Type B pancreatic cell (in vitro differentiated cells): ENCODE measurements at places on chromosomes 3 and 15. TPM values are rescaled to one million over a fixed set of nuclear protein-coding genes. Genes with fewer than 3 reads are reported as not detected.

DNA sequence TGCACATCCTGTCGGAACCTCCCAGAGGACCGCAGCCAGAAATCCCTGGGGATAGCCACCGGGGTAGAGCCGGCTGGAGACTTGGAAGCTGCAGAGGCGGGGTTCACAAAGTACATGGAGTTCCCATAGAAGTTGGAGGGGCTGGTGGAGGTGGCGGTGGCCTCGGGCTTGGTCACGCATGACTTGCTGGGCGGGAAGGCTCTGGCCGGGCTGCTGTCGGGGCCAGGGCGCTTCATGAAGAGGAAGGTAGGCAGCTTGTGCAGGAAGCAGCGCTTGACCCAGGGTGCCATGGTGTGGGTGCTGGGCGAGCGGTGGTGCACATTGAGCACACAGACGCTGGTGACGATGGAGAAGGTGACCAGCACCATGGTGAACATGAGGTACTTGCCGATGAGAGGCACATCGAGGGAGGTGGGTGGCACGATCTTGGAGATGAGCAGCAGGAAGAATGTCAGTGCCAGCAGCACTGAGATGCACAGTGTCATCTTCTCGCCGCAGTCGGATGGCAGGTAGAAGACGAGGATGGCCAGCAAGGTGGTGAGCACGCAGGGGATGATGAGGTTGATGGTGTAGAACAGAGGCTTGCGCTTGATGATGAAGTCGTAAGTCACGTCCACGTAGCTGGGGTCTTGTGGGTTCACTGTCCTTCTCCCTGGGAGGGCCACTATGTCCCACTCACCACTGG lies 8.4 kb upstream of the CHRNA3 start:
- no peak for DNase-seq

GRCh38 chr3:24167429-24167828 lies 222.3 kb downstream of the NR1D2 start:
- no peak for DNase-seq

- DNase-seq, result no peak
Observed at GRCh38 chr15:73517566-73517965, 74.6 kb downstream of the REC114 start.

DNA sequence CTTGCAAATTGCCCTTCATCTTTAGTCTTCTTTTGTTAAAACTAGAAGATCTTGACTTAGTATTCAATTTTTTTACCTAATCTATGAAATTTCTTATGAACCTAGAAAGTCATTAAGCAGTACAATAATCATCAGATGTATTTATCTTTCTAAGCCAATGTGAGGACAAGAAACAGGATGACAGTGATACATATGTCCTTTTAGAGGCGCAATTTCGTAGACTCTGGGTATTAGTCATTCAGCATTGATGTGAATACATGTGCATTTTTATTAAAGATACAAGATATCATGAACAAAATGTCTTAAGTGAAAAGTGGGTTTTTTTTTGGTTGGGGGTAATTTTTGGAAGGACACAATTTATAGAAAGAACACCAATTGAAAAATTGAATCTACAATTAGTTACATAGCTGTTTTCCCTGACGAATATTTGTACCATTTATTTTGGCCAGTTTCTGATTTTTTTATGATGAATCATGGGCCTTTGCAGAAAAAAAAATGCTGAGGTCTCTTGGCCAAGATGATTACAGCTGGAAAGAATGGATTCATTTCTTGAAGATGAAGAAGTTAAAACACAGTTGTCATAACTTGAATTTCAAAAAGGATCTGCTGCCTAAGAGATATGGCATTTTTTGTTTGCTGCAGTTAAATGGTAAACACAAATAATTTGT lies 48.9 kb upstream of the AGTR1 start:
- DNase-seq, result no peak

GRCh38 chr3:32913790-32914446 lies 37.5 kb upstream of the CCR4 start:
- no peak for DNase-seq

- no peak for DNase-seq
Observed at GRCh38 chr15:72562878-72563277, 88.7 kb downstream of the ARIH1 start.

DNA sequence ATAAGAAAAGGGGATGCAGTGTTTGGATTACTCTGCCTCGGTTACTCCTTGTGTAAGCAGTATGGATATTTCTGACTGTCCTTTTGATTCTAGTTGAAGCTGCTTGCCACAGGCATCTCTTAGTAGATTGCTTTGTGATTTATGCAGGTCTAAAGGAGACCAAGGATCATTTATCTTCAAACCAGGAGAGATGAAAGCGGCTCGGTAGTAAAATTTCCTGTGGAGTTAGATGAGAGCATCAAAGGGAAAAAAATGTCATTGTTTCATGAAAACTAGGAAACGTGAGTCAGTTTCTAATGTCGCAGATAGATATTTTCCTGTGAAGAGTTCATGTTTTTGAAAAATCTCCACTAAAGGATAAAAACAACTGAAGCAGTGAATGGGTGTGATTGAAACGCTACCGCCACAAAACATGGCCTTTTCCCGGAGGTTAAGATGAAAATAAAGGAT lies 254.0 kb upstream of the TBL1XR1 start:
- DNase-seq, result no peak

DNA sequence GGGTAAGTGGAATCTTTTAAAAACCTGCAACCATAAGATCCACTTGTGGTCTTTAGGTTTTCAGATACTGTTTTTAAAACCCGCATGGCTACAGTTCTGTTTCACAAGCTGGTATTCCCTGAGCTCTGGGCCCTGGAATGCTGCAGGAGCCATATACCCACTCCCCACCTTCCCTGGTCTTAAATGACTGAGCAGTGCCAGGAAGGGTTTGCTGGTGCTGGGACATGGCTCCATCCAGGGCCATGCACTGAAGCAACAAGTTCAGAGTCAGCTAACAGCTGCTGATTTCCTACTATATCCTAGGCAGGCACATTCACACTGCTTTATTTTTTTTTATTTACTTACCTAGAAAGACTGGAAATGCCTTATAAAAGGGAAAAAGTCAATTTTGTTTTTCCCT lies 77.3 kb downstream of the HCN4 start:
- no peak for DNase-seq

DNA sequence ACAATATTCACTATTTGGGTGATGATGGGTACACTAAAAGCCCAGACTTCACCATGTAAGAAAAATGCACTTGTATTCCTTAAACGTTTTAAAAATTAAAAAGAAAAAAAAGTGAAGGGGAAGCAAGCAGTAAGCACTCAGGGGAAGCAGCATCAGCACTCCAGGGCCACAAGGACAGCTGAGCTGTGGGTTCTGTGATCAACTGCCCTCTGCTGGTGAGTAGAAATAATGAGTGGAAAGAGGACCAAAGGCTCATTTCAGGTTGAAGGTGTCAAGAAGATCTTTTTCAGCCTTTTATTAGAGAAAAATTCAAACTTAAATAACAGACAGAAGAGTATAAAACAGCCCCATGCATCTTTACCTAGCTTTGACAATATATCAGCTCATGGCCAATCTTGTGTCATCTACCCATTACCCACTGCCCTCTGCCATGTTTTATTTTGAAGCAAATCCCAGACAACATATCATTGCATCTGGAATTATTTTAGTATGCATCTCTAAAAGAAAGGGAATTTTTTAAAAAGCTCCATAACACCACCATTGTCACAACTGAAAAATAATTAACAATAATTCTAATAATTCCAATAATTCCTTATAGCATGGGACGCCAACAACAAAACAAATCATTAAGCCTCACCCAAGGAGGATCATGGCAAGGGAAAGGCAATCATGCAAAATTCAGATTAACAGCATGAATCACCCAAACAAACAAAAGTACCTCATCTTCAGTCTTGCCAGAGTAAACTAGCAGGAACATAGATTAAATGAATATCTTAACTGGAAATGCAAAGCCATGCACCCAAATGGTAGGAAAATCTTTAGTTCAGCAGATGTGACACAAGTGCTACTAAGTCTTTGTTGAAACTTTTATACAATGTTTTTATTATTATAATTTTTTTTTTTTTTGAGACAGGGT lies 42.5 kb downstream of the TAMM41 start:
- DNase-seq, result no peak

DNA sequence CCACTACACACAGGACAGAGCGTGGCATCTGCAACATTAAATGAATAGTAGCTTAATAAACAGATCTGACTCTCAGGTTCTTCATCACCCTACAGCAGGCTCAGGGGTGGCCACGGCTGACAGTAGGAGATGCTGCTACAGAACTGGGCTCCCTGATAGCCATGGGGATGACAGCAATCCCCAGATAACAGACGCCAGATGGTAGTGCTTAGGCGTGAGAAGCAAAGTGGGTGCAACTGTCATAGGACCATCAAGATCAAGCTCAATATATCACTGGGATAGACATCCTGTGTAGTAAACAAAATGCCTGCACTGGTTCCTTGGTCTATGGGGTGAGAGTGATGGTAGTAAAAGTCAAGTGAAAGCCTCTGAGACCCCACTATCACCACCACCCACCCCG lies 2.6 kb upstream of the TPRA1 start:
- DNase-seq, result no peak

DNA sequence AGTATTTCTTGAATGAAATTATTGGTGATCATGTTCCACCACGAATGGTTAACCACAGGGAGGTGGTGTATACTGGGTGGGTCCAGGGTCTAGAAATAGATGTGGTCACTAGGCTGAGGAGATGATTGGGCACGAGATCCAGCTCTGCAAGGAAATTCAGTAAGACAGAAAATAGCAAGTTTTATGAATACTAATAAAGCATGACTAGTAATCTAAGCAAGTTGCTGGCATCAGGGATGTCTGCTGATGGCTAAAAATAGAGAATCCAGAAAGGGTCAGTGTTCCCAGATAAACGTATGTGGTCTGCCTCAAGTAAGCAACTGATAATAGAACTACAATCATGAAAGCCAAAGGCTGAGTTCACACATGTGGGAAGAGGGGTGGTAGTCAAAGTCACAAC lies 108.3 kb upstream of the FRMD4B start:
- no peak for DNase-seq

DNA sequence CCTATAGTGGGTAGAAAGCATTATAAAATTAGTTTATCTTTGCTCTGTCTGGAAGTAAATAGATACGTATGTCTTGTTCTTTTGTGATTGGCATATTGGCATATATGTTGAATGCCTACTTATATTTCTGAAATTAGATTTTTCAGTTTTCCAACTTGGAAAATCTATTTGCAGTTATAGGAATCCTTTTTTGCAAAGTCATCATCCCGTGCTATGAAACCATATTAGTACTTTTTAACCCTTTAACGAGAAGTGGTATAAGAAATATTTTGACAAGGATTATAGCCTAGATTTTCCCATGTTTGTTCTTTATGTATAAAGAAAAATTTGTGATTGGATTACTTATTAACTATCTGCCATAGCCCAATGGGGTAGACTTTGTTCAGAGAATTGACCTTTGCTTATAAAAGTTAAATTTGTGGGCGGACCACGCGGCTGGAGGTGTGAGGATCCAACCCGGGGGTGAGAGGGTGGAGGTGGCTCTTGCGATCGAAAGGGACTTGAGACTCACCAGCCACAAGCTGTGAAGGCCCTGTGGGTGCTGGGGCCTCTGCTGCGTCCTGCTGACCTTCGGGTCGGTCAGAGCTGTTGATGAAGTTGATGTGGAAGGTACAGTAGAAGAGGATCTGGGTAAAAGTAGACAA lies 5.9 kb downstream of the LRRC28 start:
- DNase-seq, result no peak

DNA sequence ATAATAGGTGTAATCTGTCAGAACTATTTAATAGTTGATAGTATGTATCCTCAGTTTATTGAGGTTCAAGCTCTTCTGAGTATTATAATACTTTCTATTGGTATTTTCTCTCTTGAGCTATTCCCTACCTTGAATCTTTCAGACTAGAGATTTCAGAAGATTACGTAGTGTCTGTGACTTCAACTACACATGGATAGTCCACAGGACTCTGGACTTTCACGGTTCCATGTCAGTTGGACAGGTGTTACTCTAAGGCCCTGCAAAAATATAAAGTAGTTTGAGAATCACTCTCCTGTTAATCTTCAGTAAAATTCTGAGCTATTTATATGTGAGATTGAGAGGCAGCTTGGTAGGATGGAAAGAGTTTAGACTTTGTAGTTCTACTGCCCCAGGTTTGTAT lies 353.5 kb upstream of the TPRG1 start:
- DNase-seq, result no peak

DNA sequence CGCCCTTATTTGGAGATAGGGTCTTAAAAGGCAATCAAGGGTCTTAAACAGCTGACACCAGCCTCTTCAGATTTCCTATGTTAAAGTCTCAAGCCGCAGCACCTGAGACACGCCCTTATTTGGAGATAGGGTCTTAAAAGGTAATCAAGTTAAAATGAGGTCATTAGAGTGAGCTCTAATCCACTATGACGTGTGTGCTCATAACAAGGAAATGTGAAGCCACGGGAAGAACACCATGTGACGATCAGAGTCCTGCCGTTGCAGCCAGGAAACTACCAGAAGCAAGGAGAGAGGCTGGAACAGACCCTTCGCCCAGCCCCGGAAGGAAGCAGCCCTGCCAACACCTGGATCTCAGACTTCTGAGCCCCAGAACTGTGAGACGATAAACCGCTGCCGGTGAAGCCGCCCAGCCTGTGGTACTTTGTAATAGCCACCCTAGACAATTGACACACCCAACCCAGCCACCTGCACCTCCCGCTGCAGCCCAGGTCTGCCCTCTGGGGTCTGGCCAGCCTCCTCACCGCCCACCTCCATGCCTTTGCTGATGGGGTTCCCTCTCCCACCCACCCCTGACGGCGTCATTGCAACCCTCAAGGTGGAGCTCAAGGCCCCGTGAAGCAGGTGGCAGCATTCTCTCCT lies 137.9 kb downstream of the MEGF11 start:
- DNase-seq, result no peak

DNA sequence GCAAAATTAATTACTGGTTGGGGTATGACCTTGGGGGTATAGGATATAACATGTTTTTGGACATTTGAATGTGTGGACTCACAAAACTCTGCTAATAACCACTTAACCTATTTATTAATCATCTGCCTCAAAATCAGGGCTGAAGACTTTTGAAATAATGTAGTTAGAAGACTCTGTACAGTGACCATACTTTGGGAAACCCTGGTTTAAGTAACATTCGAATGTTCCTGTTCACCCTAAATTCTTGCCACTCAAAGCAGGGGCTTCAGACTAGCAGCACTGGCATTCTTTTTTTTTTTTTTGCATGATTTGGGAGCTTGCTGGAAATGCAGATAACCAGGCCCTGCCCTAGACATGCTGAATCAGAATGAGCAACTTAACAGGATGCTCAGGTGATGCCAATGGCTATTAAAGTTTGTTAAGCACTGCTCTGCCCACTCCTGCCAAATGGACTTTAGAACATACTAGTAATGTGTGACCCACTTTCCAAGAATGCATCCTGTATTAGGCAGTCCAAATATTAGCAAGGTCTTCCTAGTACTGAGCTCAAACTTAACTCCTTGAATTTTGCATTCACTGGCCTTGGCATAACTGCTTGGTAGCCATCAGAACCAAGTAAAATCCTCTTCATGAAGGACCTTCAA lies 12.7 kb upstream of the ST3GAL6 start:
- DNase-seq, result no peak

GRCh38 chr3:49813497-49814174 lies at the start of gene UBA7:
Gene UBA7 (minus strand): TSS chr3:49813953. CDS start chr3:49813787, 166 bp downstream.
- DNase-seq, result no peak

Gene CYP19A1
- 0.95 and 1.3 TPM in 2 replicates for total RNA-seq

Gene SERINC4
- total RNA-seq, result 0.14 and 0.17 TPM in 2 replicates

Gene GPR176
- 0.95 and 7.2 TPM in 2 replicates for total RNA-seq

Gene CFAP100
- 4.3 TPM in 1 of 2 replicates, not detected in the other for total RNA-seq
